ENCODE measurements at places on chromosomes 13 and 19.
A peak's percentile ranks its signal among the peaks of the same experiment; 100 is the strongest.

GRCh38 chr19:2507109-2507508 is 31.2 kb downstream of the GADD45B start:
- H3K4me3 ChIP-seq, result peak overlapping the region; percentile 39
- peaks cover 26% of the 10 kb centered on the region for H3K4me1 ChIP-seq
- no peak overlapping the region for H3K27ac ChIP-seq
- H3K27me3 ChIP-seq, result peaks cover 2% of the 10 kb centered on the region
- H3K36me3 ChIP-seq, result no peaks in the 10 kb centered on the region
- peak; percentile 75 for DNase-seq

DNA sequence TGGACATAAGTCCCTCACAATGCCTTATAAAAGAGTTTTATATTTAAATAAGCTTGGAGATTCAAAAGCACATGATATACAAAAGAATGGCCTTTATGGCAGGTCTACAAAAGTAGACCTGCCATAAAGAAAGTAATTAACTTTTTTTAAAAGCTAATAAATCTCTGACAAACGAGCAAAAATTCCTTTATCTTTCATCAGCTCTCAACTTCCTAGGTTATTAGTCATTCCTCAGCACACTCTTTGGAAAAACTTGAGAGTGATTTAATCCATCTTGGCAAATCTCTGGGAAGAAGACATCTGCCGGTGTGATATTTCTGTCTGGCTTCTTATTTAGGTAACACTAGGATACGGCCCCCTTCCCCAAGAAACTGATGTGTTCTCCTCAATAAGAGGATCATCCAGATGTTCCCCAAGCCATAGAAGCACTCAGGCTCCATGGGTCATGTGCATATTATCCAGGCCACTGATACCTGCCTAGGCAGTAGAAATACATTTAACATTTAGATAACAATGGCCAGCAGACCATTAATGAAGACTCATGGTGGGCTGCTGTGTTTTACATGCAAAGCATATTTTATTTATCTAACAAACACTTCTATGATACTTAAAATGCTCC is 372.7 kb downstream of the LIG4 start:
- no peaks in the 10 kb centered on the region for H3K4me1 ChIP-seq
- H3K4me3 ChIP-seq, result no peak overlapping the region
- no peak for DNase-seq
- no peak overlapping the region for H3K27ac ChIP-seq
- no peaks in the 10 kb centered on the region for H3K27me3 ChIP-seq

GRCh38 chr19:46392252-46392801 is 21.0 kb downstream of the CCDC8 start:
- DNase-seq, result no peak
- H3K4me1 ChIP-seq, result peaks cover 1% of the 10 kb centered on the region
- no peak overlapping the region for H3K27ac ChIP-seq
- H3K4me3 ChIP-seq, result no peak overlapping the region
- H3K36me3 ChIP-seq, result peaks cover 29% of the 10 kb centered on the region

DNA sequence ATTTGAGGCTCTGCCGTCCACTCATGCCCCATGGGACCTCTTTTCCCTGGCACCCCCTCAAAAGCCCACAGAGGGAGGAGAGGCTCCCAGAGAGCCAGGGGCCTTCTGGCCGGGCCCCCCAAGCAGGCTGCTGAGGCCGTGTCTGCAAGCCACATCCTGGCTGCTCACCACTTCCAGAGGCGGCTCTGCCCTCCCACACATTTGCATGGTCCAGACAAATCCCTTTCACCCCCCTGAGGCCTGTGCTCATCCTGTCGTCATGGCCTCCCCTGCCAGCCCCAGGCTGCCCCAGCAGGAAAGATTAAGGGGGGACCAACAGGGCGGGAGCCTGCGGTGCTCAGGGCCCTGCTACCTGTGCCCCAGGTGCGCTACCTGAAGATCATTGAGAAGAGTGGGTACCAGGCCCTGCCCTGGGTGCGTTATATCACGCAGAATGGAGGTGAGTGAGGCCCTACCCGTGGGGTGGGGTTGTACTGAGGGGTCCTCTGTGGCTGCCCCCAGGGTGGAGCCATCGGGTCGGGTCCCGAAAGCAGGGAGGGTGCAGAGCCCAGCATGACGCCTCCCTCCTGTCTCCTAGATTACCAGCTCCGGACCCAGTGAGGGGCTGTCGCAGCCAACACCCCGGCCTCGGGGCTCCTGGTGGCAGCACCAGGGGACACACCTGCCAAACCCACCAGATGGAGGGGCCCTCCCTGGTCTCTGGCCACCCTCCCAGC is 36.3 kb downstream of the AP1M1 start:
- H3K27me3 ChIP-seq, result no peaks in the 10 kb centered on the region
- DNase-seq, result no peak
- H3K36me3 ChIP-seq, result peaks cover 41% of the 10 kb centered on the region
- H3K4me3 ChIP-seq, result no peak overlapping the region

- H3K36me3 ChIP-seq, result peaks cover 63% of the 10 kb centered on the region
- no peaks in the 10 kb centered on the region for H3K27me3 ChIP-seq
Measured at GRCh38 chr19:43776286-43776685, 4.5 kb downstream of the KCNN4 start.

DNA sequence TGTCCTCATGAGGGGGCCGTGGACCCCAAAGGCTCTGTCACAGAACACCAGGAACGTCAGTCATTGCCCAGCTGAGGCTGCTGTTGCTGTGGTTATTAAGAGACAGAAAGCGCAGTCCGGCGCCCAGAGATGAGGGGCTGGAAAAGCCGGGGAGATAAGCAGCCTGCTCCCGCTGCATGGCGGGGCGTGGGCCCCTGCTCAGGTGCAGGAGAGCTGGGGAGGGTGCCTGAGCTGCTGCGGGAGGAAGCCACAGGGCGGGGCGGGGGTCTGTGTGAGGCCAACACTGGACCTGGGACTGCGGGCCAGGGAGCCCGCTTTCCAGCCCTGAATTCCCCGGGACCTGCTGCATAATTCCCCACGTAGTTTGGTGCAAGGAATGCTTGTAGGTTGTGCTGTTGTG is 11.3 kb downstream of the SOX1 start:
- H3K27ac ChIP-seq, result no peak overlapping the region
- no peak overlapping the region for H3K4me3 ChIP-seq

DNA sequence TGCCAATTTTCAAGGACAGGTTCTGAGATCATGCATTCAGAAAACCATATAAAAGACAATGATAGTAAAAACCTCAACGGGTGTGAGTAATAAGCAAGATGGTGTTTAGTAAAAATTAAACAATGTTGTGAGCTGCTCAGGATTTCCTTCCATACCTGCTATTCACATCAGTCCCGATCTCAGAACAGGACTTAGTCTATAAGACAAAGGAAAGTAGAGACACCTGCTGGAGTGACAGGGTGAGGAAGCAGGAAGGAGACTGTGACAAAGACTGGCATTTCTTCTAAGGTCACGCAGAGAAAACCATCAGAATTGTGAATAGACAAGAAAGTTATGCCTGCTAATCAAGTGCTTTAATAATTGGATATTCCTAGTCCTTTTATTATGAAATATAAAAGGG is 648.0 kb downstream of the DACH1 start:
- peaks cover 8% of the 10 kb centered on the region for H3K27me3 ChIP-seq
- H3K36me3 ChIP-seq, result no peaks in the 10 kb centered on the region
- H3K4me1 ChIP-seq, result no peaks in the 10 kb centered on the region
- H3K27ac ChIP-seq, result no peak overlapping the region

GRCh38 chr19:33383720-33384292 is 10.3 kb downstream of the CEBPG start:
- DNase-seq, result no peak
- H3K27me3 ChIP-seq, result no peaks in the 10 kb centered on the region
- H3K4me1 ChIP-seq, result peaks cover 19% of the 10 kb centered on the region
- no peak overlapping the region for H3K27ac ChIP-seq
- H3K36me3 ChIP-seq, result peaks cover 24% of the 10 kb centered on the region
- H3K4me3 ChIP-seq, result no peak overlapping the region

- no peaks in the 10 kb centered on the region for H3K27me3 ChIP-seq
- peaks cover 26% of the 10 kb centered on the region for H3K36me3 ChIP-seq
- peak overlapping the region; percentile 93 for H3K4me3 ChIP-seq
- peak overlapping the region; percentile 93 for H3K27ac ChIP-seq
- H3K4me1 ChIP-seq, result peaks cover 29% of the 10 kb centered on the region
- DNase-seq, result peak; percentile 42
Measured at GRCh38 chr19:37654629-37655300, 500 bp downstream of the ZFP30 start.

- peaks cover 4% of the 10 kb centered on the region for H3K27me3 ChIP-seq
- H3K4me1 ChIP-seq, result no peaks in the 10 kb centered on the region
- DNase-seq, result no peak
- no peak overlapping the region for H3K27ac ChIP-seq
- no peaks in the 10 kb centered on the region for H3K36me3 ChIP-seq
- no peak overlapping the region for H3K4me3 ChIP-seq
Measured at GRCh38 chr13:91031508-91031907, 316.0 kb upstream of the MIR17HG start.

DNA sequence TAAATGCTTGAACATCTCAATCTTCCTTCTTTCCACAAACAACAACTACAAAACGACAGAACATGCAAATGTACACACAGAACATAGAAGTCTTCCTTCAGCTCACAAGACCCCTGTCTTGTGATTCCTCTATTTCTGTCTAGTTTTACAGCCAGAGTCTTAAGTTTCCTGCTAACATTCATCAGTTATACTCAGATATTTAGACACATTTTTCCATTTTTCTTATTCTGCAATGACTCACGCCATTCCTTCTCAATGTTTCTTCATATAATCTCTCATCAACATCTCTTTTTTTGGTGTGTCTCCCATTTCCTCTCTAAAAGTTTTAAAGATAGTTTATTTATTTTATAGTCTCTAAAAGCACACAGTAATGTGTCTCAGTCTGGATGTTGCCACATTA is 1872.9 kb upstream of the PCDH20 start:
- H3K36me3 ChIP-seq, result no peaks in the 10 kb centered on the region
- no peak overlapping the region for H3K27ac ChIP-seq
- no peak for DNase-seq
- H3K4me1 ChIP-seq, result no peaks in the 10 kb centered on the region
- H3K27me3 ChIP-seq, result no peaks in the 10 kb centered on the region

DNA sequence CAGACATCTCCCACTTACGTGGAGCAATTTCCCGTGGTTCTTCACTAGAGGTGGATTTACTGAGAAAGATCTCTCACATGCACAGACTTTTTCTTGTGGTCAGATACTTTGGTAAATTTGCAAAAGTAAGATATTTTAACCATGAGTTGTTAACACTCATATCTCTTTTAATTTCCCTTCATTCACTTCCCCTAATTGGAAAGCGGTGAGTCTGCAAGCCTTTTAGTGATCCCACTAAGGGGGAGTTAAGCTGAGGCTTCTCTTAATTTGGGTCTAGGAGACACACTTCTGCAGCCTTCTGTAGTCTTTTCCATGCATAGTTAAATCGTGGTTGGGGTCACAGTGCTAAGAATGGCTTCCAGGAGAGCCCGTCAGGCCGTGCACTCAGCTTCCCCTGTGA is 30.7 kb upstream of the SERPINE3 start:
- no peaks in the 10 kb centered on the region for H3K4me1 ChIP-seq
- H3K36me3 ChIP-seq, result no peaks in the 10 kb centered on the region
- H3K27ac ChIP-seq, result no peak overlapping the region
- DNase-seq, result no peak
- peaks cover 3% of the 10 kb centered on the region for H3K27me3 ChIP-seq

DNA sequence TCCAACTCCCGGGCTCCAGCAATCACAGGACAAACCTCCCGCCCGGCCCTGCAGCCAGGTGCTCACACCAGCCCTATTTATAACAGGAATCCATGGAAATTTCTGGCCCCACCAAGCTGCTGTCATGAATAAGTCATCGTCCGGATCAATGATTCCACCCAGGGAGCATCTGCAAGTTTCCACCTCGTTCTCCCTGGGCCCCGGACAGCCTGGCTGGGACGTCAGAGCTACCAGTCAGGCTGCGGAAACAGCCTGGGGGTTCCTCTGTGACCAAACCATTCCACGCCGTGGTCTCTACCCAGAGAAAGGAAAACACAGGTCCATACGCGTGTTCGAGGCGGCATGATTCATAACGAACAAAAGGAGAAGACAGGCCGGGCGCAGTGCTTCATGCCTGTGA is 20.7 kb upstream of the PTBP1 start:
- H3K27me3 ChIP-seq, result no peaks in the 10 kb centered on the region
- no peak overlapping the region for H3K4me3 ChIP-seq
- no peak for DNase-seq
- no peaks in the 10 kb centered on the region for H3K36me3 ChIP-seq
- H3K27ac ChIP-seq, result no peak overlapping the region

DNA sequence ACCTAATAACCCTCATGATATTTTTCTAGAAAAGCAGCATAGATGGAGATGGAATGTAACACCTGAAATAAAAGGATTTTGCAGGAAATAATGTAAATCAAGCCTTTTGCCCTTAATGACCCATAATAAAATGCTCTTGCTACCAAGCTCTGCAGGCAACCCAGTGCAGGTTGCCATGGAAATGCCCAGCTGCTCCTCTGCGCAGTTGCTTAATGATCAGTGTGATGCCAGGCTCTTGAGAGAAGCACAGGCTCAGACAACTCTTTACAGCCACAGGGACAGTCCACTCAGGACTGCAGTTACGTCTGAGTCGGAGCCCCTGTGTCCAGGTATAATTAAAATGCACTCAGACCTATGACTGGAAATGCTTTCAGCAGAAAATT is 165.5 kb downstream of the LACC1 start:
- H3K4me3 ChIP-seq, result no peak overlapping the region
- DNase-seq, result no peak
- H3K27ac ChIP-seq, result no peak overlapping the region
- H3K4me1 ChIP-seq, result no peaks in the 10 kb centered on the region

DNA sequence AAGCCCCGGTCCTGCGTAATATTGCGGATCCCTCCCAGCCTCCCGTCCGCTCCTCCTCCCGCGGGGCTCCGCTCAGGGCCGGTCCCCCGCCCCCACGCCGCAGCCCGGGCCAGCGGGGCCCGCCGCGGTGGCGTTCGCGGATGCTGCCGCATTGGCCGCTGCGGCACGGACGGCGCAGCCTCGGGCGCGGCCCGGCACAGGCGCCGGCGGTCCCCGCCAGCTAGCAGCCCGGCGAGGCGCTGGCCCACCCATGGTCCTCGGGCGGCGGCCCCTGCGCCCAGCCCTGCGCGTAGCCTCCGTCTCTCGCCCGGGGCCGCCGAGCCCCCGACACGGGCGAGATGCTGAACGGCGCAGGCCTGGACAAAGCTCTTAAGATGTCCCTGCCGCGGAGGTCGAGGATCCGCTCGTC is at the start of gene ATP8A2:
ATP8A2 (plus strand) TSS at position 100 of the 409 bp plus-strand sequence; CDS start at position 339, 239 bp downstream.
- peak within 1 kb of the TSS; percentile 56 for H3K4me3 ChIP-seq
- peaks cover 4% of the 10 kb centered on the region for H3K4me1 ChIP-seq

- no peak overlapping the region for H3K27ac ChIP-seq
- no peaks in the 10 kb centered on the region for H3K36me3 ChIP-seq
- no peaks in the 10 kb centered on the region for H3K4me1 ChIP-seq
Measured at GRCh38 chr19:50745221-50745620, 22.1 kb downstream of the CLEC11A start.

DNA sequence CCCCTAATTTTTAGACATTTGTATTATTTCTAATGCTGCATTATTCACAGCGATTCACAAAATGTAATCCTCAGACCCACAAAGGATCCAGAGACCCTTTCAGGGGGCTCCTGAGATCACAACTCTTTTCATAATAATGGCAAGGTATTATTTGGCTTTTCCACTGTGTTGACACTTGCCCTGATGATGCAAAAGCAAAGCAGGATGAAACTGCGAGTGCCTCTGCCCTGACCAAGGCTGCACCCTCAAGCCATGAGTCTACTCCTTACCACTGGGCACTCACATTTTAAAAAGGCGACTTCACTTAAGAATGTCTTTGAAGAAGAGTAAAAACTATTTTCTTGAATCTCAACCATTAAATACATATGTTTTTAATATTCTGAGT is 11.4 kb downstream of the ELF1 start:
- H3K36me3 ChIP-seq, result peaks cover 12% of the 10 kb centered on the region
- peak overlapping the region; percentile 85 for H3K27ac ChIP-seq
- no peaks in the 10 kb centered on the region for H3K27me3 ChIP-seq
- no peak for DNase-seq

Measured in activated naive CD4-positive, alpha-beta T cell treated with anti-CD3 and anti-CD28 coated beads for 36 hours (primary cell).